ENCODE measurements at places on chromosomes 1 and 21.

DNA sequence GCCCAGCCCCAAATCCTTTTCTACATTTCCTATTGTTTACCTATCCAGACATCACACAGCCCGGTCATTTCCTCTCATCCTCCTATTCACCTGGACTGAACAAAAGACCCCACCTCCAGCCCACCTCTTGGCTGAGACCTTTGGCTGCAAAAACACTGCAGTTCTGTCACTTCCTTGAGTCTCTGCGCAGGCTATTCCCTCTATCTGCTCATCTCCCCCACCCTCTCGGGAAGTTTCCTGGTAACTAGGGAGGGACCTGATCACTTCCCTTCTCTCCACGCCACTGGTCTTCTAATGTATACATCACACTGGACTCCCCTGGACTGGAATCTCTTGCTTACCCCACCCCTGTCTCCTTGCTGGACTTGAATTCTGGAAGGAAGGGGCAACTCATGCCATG lies 5.3 kb downstream of the HTR1D start:
- no peak for DNase-seq

DNA sequence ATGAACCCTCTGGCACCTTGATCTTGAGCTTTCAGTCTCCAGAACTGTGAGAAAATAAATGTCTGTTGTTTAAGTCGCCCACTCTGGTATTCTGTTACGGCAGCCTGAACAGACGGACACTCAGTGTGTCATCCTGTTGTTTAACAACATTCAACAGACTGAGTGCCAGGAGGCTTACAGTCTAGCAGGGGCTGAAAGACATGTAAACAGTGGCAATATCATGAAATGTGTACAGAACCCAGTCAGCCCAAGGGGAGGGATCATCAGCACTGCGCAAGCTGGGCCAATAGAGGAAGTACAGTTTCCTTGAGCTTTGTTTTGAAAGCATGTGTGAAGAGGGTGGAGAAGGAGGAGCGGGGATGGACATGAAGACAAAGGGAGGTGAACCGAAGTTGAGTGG lies 13.6 kb downstream of the DIP2A start:
- no peak for DNase-seq

DNA sequence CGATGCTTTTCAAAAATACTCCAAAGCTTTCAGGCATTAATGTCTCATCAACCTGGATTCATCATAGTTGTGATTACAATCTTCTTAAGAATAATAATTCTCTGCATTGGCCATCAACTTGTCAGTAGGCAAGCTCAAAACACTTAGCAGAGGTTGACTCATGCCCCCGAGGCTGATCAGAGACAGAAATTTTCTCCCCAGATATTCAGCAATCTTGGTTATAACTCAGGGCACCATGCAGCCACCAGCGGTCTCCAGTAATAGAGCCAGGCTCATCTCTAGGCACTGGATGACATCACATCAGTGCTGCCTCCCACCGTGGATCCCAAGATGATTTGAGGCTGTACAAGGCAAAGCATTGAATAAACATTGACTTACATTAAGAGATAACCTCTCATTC lies 14.3 kb upstream of the IFFO2 start:
- peak; percentile 53 for DNase-seq

GRCh38 chr1:159791461-159791860 lies 10.7 kb downstream of the DUSP23 start:
- no peak for DNase-seq

- peak; percentile 91 for DNase-seq
These were observed 57.9 kb downstream of the DDAH1 start for GRCh38 chr1:85406887-85407533.

DNA sequence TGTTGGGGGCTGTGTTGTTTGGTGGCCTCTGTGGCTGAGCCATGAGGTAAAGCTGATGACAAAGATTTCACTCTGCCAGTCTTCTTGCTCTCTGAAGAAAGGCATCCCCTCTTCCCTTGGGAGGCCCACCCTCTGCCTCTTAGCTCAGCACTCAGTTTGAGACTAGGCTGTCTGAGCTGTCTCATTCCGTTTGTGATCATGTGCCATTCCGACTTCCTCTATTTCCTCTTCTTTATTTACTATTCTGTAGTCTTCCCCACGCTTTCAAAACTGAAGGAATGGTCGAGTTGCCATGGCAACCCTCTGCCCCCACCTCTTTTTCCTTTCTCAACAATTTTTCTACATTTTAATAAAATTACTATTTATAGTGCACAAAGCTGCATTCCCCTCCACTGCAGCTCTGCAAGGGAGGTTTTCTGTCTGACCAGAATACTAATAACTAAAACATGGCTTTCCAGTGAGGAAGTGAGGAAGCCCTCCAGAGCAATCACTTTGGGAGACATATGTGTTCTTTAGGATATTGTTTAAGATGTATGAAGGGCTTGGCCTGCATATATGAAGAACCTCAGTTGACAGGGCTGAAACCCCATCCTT lies 30.8 kb downstream of the KCNA3 start:
- no peak for DNase-seq

GRCh38 chr1:109161858-109162606 lies 48.1 kb downstream of the ELAPOR1 start:
- DNase-seq: peak; percentile 91

- no peak for DNase-seq
These were observed 2.4 kb upstream of the FAM78B start for GRCh38 chr1:166169182-166169581.

Measured in fibroblast of skin of right biceps (primary cell).